GM04504 (cell line): ENCODE measurements at places on chromosomes 11 and 22.

DNA sequence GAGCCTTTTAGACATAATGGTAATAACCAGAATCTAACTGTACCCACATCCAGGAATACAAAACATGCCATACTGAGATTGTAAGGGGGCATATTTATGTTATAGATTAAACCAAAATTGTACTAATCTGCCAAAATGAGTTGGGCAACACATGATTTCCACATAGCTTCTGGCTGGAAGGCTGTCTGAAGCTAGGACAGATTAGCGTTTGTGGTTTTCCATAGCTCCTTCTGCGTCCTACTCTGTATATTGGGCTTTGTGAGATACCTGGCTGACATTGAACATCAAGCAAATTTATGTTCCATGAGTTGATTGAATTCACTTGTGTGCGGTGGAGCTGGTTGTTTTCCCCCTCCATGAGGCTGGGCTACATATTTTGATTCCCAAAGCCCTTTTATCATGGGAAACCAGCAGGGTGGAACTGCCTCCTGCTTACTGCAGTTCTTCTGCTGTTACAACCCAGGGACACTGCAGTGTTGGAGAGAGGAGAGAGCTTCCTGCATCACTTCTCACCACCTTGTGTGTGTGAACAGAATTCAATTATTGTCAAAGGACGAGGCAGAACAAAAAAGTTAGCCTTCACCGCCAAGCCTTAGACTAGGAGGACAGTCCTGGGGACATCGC, 114.9 kb downstream of the C11orf91 start:
- no peak for DNase-seq

DNA sequence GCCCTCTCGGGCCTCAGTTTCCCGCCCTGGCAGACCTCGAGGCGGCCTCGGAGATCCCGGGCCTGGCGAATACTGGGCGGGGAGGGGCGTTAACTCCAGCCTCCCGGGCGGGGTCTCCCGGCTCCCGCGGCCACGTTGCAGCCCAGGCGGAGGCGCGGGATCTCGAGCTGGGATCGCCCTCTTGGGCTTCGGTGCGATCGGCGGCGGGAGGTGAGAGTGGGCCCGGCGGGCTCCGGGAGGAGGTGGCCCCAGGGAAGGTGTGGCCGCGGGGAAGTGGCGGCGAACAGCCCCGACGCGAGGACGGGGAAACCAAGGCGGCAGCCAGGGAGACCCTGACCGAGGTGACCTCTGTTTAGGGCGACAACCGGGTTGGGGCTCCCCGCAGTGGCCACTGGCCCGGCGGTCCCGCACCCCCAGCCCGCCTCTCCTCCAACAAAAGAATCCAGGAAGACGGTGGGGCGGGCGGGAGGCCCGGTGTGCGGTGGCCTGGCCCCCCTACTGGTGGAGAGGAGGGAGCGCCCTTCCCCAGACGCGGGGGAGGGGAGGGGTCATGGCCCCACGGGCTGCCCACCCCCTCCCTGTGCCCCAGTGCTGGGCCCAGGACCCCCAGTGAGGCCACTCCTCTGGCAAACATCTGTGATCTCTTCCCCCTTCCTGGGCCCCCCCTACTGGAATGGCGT, at the start of gene PHETA2:
Gene PHETA2, plus strand, starts transcription at position 117 of the 680 bp plus-strand sequence. CDS start 3,046 bp downstream, outside the sequence.
- DNase-seq, result peak; percentile 30

DNA sequence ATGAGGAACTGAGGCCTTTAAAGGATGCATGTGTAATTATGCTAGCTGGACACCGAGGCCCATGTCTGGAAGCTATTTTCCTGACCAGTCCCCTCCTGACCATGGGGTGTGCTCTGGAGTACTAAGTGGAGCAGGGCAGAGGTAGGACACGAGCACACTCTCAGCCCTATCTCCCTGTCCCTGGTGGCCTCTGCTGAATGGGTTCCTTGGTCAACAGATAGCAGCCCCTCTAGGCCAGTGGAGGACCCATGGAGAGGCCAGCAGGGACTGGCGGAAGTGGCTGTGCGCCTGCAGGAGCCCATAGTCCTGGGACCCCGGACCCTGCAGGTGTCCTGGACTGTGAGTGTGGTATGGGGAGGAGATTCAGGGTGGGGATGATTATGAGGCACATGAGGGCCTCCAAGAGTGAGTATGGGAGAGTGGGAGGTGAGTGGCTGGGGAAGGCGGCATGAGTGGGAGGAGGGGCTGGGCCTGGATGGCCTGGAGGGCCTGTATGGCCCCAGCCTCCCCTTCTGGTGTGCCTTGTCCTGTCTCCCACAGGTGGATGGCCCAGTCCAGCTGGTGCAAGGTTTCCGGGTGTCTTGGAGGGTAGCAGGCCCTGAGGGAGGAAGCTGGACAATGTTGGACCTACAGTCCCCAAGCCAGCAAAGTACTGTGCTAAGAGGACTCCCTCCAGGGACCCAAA, 9.5 kb downstream of the ROBO3 start:
- DNase-seq, result no peak

- no peak for DNase-seq
Measured at GRCh38 chr22:33513388-33514338, 406.6 kb downstream of the LARGE1 start.

DNA sequence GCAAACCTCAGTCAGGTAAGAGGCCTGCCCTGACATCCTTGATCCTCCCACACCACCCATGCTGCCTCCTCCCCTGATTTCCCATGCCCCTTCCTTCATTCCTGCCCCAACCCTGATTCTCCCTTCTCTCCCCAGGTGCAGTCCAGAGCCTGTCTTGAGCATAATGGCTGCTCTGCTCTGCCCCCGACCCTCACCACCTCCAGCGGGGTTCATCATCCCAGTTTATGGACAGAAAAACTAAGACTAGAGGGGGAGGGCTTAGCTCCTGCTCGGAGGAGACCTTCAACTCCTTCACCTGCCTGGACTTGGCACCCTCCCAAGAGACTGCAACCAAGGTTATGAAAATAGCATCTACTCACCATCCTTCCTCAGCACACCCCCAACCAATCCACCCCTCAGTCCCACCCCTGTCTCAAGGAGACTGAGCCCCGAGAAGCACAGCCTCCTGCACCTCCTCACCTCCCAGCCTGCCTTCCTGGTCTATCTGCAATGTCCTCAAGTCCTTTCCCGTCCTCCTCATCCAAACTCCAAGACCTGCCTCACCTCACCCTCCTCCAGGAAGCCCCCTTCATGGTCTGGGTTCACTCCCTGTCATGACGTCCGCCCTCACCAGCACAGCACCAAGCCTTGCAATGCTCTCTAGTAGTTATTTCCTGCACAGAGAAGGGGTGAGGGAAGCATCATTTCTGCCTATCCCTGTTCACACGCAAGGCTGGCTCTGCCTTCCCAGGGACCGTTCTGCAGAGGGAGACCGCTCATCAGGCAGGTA, 103.1 kb downstream of the PDE2A start:
- no peak for DNase-seq
